ENCODE measurements at places on chromosomes 6 and 20.

DNA sequence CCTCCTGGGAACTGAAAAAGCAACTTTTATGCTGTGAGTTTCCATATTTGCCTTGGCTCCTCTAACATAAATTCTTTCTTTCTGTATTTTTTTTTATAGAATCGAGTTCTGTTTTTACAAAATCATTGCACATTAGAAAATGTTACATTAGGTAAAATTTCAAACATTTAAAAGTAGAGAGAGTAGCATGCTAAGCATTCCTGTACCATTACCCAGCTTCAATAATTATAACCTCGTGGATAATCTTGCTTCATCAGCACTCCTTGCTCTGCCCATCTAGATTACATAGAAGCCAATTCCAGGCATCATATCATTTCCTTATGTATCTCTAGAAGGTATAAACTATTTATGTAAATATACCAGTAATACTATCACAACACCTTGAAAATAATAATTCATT, 15.4 kb upstream of the FBXO30 start:
- no peak for DNase-seq

GRCh38 chr6:109088995-109089394, 5.7 kb downstream of the SESN1 start:
- no peak for DNase-seq

GRCh38 chr6:118812970-118813369, 81.0 kb upstream of the ASF1A start:
- no peak for DNase-seq

GRCh38 chr6:112233847-112234246, 20.5 kb downstream of the LAMA4 start:
- DNase-seq = no peak

GRCh38 chr6:144804246-144804790, 519.2 kb downstream of the UTRN start:
- DNase-seq = no peak

DNA sequence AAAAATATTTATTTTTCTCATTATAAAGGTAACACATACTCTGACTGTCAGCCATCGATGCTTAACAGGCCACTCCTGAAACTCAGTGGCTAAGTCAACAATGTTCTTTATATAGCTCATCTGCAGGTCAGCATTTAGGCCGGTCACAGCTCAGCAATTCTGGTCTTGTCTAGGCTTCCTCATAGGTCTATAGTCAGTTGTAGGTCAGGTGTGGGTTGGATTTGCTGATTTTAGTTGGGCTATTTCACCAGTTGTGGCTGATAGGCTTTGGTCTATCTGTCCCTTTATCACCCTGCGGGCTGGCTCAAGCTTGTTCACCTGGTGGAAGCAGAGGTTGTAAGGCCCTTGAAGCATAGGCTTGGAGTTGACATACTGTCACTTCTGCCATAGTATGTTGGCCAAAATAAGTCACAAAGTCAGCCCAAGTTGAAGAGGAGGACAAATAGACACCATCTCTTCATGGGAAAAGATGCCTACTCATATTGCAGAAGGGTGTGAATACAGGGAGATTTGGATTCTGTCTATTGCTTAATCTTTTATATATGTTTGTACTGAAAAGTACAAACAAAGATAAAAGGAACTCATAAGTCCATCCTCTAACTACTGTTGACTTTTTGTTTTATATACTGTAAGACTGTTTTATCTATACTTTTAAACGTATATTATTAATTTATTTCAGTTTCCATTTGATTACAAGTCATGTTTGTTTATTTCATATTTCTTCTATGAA, 75.0 kb downstream of the BCKDHB start:
- DNase-seq = no peak

DNA sequence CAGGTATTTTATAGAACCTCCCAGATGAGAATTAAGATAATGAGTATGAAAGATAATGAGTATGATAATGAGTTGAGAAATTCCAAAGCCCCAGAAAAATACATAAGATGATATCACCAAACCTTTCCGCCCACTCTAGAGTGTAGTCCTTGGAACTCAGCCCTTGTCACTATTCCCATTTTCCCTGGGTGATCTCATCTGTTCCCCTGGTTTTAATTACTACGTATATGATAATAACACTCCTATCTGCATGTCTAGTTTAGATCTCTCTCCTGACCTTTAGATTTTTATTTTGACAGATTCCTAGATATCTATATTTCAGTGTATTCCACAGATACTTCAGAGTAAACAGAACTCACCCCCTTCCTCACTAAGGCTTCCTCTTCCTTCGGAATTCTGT, 51.0 kb upstream of the ASIP start:
- DNase-seq = no peak

DNA sequence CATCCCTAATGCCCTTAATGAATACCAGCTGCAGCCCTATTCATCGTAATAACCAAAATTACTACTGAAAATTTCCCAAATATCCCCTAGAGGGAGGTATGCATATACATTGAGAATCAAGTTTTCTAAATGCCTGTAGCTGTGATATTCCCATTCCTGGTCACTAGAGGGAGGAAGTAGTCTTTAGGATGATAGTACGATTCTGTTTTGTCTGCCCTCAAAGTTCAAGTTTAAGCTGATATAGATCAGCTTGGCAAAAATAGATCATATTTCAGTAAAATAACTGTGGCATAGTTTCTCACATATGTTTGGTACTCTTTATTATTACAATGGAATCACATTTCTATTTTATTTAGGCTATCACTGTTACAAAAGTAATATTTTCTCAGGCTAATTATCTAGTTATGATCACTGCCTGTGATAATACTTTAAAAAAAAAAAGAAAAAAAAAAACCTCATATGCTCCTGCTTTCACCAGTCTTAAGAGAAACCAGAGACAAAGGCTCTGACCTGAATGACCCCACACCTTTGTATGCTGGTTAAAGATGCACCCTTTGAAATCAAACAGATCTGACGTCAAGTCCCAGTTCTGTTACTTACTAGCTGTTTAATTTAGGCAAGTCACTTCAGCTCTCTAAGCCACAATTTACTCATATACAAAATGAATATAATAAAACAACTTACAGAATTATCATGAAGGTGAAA, 11.0 kb downstream of the TSPYL1 start:
- DNase-seq = no peak

DNA sequence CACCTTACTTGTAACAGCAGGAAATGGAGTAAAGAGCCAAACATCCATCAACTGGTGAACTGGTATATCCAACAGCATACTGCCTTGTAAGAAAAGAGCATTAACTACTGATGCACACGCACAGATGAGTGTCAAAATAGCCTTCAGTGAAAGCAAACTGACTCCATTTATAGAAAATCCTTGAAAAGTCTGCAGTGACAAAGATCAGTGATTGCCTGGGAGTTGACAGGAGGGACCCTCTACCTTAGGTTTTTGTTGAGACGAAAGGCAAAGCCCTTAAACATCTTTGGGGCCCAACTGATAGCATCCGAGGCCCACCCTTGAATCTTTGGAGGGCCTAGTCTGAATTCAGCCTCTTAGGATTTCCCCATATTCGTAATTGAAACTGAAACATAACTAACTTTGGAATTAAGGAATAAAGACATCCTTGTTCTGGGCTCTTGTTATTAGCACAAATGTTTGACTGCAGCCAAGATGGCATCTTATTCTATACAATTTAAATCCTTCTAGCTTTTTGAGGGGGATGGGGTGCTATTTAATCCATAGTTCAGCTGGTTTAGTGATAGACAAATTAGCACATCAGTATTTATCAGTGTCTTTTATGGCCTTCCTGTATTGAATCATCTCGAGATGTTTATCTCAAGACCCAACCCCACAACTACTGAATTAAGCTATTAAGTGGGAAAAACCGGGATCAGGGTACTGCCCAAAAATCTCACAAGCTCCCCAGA, 13.0 kb downstream of the FBXO5 start:
- DNase-seq = no peak

- DNase-seq = no peak
Measured at GRCh38 chr6:98787435-98787834, 46.9 kb upstream of the POU3F2 start.

DNA sequence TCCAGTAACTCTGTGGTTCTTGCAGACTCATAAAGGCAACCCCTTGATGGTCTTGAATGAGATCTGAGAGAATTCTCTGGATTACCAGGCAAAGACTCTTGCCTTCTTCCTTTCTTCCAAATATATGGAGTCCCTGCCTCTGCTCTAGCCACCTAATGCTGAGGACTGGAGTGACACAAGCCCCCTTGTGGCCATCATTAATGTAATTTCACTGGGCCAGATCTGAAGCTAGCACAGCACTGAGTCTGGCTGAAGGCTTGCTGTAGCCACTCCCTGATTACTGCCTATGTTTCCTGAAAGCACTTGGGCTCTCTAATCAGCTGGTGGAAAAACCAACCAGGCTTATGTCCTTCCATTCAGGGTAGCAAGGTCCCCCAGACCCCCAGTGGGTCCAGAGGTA, 559.3 kb upstream of the IRAK1BP1 start:
- no peak for DNase-seq

GRCh38 chr6:2497922-2498623, 252.6 kb downstream of the MYLK4 start:
- DNase-seq = no peak

DNA sequence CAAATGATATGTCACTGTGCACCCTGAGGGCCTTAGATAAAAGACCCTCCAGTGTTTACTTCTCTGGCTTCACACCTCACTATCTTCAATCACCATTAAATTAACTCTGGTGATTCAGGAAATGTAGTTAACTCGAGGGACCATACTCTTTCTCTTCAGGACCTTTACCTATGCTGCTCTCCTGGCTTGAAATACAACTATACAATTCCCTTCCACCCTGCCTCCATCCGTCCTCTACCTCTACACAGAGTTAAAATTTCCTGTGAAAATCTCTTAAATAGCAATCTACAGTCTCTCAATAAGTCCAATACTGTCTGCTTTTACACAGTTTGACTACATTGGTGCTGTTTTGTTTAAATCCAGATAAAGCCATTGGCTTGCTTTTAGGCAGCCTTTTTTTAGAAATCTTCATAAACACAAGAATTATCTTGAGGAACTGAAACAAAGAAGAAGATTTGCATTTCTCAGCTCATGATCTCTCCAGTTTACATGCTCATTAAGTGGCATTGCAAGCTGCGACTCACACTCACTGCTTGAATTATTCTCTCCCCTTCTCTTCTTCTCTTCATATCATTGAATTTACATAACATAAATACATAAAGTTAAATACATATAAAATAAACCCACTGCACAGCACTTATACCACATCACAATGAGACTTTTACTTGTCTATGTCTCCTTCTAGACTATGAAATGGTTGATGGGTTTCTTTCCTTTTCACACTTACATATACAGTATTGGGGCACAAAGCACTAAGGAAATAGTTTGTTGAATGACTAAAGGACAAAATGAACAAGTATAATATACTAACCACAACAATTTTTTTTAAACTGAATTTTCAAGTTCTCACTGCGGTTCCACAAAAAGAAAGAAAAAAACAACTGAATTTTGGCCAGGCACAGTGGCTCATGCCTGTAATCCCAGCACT, 239.0 kb upstream of the KCNQ5 start:
- DNase-seq = no peak

DNA sequence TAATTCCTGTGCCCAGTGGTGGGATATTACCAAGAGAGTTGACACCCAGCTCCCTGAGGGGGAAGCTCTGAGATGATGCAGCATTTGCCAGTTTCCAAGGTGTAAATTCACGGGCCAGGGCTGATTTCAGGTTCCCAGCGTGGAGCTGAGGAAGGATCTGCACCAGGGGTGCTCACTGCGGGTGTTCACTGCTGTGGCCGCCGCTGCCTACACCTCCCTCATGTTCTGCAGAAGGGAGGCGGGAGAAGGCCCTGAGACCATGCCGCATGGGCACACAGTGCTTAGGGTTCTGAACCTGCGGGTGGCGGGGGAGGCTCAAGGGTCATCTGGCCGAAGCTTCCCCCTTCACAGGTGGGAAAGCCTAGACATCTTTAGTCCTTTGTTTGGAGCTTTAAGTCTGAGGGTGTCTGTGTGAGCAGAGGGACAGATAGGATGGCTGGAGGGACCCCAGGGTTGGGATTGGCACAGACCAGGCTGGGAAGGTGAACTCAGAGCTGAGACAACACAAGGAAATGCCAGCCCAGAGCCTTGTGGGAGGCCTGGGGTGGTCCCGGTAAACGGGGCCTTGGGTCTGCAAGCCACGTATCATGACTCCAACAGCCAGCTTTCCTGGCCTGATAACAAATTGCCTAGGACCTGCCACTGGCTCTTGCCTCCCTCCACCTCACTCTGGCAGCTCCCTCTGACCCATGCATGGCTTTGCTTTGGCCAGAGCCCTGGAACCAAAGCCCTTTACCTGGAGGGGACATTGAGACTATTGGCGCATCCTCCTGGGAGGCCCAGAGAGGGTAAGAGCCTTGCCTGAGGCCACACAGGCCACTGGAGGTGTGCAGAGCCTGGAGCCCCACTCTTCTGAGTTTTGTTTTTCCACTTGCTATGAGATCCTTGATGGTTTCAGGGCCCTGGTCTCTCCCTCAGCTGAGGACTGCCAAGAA, 40.4 kb downstream of the SYNJ2 start:
- DNase-seq = no peak

- no peak for DNase-seq
Measured at GRCh38 chr20:49397525-49397924, 84.9 kb downstream of the KCNB1 start.

GRCh38 chr6:70124882-70125545, 177.9 kb downstream of the COL9A1 start:
- no peak for DNase-seq

- no peak for DNase-seq
Measured at GRCh38 chr6:170153436-170154319, 137.2 kb downstream of the DLL1 start.

DNA sequence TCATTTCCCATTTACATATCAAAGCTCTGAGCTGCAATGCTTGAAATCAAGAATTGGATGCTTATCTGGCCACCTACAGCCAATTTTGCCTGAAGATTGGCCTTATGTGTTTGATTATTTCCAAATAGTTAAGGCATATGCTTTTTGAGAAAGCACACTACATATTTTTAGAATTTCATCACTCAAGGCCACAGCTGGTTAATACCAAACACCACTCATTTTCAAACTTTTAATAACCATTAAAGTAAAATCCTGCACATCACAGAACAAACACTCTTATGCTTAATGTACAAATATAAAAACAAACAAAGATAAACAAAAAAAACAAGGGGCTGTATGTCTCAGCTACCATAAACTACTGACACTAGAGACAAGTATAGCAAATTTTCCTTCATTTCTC, 96.9 kb upstream of the HMGCLL1 start:
- DNase-seq = no peak

- DNase-seq = no peak
Measured at GRCh38 chr6:148328876-148329555, 13.6 kb upstream of the SASH1 start.

DNA sequence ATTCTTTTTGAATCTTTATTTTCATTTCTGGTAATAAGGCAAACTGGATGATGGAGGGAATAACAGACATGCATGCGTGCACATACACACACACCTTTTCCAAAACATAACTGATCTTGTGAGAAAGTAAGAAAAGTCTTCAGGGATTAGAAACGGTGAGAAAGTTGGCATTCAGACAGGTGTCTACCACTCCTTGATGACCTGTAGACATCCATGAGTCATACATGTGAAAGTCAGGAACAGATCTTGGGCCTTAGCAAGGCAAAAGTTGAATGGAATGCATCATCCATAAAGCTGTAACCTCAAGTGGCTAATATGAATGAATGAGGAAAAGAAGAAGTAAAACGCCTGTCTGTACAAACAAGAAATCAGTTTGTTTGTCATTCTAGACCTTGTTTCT, 97.3 kb downstream of the GRIK2 start:
- DNase-seq = no peak

Measured in thoracic aorta (tissue), 2 donors.